ENCODE measurements at places on chromosomes 16 and 17.
A peak's percentile ranks its signal among the peaks of the same experiment; 100 is the strongest.

- DNase-seq: no peak
These were observed 146.9 kb downstream of the MSI2 start for GRCh38 chr17:57403236-57403635.

DNA sequence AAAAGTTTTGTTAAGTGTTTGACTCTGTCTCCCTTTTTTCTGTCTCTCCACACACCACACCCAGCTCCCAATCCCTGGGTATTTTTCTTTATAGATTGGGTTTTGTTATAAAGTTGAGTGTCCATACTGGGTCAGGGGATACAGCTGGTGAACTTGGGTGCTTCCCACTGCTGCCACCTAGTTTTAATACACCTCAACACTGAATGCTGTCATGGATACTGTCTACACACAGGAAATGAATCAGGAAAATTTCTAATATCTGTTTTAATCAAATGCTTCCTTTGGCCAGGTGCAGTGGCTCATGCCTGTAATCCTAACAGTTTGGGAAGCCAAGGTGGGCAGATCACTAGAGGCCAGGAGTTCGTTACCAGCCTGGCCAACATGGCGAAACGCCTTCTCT, 5.3 kb upstream of the TAOK1 start:
- DNase-seq: no peak

DNA sequence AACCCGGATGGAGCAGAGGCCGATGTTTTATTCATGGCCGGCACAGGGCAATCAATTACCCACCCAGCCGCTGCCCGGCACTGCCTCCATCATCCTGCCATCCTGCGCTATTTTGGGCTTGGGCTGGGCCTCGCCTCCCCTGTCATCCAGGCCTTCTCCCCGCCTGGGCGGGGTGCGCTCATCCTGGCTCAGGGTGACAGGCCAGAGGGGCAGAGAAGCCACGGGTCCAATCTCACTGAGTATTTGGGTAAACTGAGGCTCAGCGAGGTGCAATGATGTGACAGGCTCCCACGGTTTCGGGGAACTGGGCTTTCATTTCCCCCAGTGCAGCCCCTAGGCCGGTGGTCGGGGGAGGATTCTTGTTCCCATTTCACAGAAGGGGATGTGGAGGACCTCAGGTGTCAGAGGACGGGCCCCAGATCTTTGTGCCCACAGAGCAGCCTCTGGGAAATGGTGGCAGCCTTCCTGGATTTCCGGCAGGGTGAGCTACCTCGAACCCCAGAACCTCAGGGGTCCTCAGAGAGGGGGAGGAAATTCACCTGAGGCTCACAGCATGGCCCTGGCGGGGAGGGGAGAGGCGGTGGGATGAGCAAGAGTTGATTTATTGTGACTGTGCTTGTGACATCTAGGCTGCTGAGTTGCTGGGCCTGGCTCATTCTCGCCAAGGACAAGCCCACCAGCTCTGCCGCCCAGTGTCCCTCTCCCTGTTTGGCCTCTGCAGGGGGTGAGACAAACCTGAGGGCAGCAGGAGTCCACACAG, 23.8 kb upstream of the KCNJ12 start:
- no peak for DNase-seq

- DNase-seq: no peak
These were observed 10.2 kb downstream of the CBX4 start for GRCh38 chr17:79829004-79829403.

- peak; percentile 99 for DNase-seq
These were observed 55.3 kb downstream of the TUBD1 start for GRCh38 chr17:59837308-59838051.

GRCh38 chr17:2909175-2909845, 113.1 kb downstream of the RAP1GAP2 start:
- no peak for DNase-seq

DNA sequence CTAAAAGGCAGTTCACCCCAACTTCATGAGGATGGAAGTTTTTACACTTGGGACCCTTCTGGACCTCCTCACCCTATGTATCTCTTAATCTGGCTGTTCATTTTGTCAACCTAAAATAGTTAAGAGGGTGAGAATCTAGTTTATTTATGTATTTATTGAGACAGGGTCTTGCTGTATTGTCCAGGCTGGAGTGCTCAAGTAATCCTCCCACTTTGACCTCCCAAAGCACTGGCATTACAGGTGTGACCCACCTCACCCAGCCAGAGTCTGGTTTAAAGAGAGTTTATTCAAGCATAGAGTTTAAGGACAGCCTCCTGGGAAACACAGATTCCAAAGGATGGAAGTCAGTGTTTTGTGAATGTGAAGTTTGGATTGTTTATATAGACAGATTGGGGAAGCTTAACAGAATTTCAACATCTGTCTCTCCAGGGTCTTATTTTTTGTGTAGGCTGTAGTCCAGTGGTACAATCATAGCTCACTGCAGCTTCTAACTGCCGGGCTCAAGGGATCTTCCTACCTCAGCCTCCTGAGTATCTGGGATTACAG, 8.0 kb upstream of the APPBP2 start:
- no peak for DNase-seq

DNA sequence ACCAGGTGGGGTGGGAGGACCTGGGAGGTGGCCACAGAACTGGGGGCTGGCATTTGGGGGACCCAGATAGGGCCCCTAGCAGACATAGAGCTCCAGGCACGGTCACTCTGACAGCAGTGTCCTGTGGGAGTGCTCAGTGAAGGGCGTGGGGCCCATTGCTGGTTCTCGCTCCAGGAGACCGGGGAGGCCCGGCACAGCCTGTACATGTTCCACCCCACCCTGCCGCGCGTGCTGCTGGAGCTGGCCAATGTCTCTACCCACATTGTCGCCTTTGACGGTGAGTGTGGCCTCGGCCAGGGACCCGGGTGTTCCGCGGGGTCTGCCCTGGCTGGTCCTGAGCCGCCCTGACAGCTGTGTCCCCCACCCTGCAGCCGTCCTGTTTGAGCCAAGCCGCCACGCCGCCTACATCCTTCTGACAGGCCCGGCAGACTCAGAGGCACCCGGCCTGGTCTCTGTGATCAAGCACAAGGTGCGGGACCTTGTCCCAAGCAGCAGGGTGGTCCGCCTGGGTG, 11.2 kb downstream of the RGS11 start:
- no peak for DNase-seq

- DNase-seq: no peak
These were observed 4.3 kb downstream of the EVPLL start for GRCh38 chr17:18381953-18382245.

GRCh38 chr16:3487521-3488410, 7.5 kb downstream of the C16orf90 start:
- no peak for DNase-seq

Measured in NCI-H526 treated with DMSO at 0.1 percent for 48 hours (cell line).